A549 (cell line): ENCODE measurements at places on chromosomes 3 and 15.
A peak's percentile ranks its signal among the peaks of the same experiment; 100 is the strongest.

- DNase-seq = no peak
These were observed 116.5 kb downstream of the SLC9A9 start for GRCh38 chr3:143731776-143732175.

- DNase-seq = no peak
These were observed 118.4 kb downstream of the RPLP1 start for GRCh38 chr15:69570997-69571396.

GRCh38 chr3:54785976-54786375 is 141.9 kb downstream of the LRTM1 start:
- DNase-seq = no peak

DNA sequence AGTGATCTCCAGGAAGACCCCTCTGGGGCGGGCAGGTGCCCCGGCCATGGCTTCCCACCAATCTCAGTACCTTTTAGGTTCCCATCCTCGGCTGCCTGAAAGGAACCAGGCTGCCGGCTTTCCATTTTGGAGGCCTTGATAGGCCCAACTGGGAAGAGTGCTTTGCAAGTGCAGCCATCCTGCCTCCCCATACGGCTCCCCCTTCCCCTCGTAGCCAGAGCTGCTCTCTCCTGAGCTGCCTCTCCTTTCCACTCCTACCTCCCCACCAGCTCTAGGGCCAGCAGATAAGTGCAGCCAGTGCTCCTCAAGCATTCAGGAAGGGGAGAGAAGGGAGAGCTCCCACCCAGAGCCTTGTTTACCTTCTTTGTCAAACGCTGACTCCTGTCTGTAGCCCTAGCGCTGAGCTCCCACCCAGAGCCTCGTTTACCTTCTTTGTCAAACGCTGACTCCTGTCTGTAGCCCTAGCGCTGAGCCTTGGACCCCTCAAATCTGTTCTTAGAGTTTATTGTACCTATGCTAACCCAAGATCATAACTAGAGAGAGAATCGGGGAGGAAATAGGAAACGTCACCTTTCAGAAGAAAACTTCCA is 133.0 kb downstream of the LRRK1 start:
- no peak for DNase-seq

- DNase-seq = no peak
These were observed 307.9 kb downstream of the CLSTN2 start for GRCh38 chr3:140242818-140243276.

- no peak for DNase-seq
These were observed 79.6 kb upstream of the DCBLD2 start for GRCh38 chr3:98980915-98981596.

DNA sequence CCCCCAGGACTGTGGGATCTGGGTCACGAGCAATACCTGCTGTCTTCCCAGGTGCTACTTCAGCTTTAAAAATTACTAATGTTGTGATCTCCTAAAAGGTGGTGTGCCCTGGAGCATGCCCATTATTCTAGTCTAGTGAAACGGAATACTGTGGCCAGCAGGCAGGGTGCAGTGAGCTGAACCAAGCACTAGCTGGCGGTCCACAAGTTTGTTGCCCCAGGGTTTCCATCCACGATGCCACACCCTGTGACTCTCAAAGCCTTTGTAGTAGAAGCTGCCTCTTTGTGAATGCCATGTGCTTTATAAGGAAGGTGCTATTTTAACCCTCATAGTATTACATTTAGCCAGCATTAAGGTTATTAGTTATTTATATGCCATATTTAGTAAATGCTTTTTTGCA is 49.1 kb downstream of the PXYLP1 start:
- no peak for DNase-seq

- no peak for DNase-seq
These were observed 58.7 kb upstream of the TIPARP start for GRCh38 chr3:156615592-156616173.

DNA sequence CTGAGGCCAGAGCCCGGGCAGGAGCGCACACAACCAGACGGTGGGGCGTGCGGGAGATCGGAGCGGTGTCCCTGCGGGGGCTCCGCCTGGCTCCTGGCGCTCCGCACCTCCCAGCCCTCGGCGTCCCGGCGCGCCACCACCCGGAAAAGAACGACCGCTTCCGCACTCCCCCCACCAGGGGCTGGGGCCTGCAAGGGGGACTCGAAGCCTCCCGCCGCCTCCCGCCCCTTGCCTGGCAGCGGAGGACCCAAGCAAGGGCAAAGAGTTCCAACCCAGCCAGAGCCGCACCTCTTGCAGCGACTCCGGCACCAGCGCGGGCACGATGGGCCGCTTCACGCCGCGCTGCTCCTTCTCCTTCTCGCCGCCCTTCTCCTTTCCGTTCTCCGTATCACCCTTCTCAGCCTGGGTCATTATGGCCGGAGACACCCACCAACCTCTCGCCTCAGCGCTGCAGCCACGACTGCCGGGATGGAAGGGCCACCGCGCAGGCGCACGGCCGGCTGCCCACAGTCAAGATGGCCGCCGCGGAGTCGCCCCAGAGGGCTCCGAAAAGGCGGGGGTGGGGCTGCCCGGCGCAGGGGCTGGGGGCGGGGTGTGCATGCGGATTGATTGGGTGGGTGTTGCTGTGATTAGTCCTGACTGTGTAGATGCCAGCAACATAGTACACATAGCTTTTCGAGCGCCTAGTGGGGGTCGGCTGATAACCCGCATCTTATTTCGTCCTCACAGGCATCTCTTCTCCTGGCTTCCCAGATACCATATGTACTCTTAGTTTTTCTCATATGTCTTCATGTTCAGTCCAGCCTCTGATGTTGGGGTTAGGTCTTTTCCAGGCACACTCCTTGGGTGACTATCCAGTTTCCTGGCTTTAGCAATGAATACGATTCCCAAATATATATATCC is at the start of gene ACTR8:
Gene ACTR8 (minus strand): TSS at position 462 of the 903 bp plus-strand sequence. CDS start 51 bp downstream, at position 411.
- peak; percentile 52 for DNase-seq

DNA sequence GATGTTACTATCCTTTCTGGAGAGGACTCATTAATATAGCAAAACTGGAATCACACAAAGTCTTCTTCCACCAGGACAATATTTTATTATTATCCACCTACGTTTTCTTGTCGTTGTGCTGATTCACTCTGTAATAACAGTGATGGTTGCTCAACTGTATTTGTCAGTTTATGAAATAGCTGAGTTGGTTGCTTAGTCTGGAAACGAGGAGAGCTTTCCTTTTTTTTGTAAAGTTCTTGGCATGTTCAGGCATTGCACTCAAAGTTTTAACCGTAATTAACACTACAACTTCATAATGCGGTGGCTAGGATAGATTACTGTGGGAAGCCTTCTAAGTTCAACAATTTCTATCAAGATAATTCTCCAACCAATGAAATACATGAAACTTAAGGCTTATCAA is 131.2 kb downstream of the RAP2B start:
- DNase-seq = no peak

- no peak for DNase-seq
These were observed 42.3 kb upstream of the ARL8B start for GRCh38 chr3:5079761-5080160.

DNA sequence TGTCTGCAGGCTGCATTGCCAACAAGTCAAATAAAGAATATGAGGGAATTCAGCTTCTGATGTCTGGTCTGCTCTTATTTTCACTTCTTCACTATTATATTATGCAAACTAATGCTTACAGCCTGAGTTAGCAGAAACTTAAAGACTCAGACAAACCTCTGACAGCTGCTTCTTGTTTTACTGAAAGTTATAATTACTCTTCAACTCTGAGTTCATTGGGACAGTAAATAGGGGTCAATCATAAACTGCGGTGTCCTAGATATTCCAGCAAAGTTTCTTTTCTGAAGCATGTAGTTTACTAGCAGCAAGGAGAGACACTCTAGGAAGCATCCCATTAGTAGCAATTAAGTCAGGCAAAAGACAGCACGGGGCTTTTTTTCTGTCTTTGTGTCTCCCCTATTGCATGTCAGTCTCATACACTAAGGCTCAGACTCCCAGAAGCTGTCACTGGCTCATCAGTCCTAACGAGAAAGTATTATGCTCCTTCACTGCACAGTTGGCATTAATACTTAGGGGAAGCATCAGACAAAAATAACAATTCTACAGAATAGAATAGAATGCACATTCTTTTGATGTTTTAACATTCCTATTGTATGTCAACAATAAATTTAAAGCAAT is 1060.8 kb downstream of the ROBO1 start:
- no peak for DNase-seq

DNA sequence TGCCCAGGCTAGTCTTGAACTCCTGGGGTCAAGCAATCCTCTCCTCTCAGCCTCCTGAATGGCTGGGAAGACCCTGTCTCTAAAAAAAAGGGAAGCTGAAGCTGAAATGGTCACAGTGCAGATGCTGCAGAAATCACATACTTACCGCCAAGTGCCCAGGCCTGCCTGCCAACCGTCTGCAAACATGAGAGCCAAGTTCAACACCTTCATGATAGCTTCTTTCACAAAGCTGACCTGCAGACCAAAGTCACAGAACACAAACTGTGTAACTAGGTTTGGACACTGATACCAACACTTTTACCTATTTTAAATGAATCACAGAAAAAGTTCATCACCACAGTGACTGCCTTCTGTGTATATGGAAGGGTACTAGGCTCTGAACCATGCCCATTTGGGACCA is 22.8 kb upstream of the CYFIP1 start:
- DNase-seq = no peak

- no peak for DNase-seq
These were observed 202.2 kb downstream of the OPA1 start for GRCh38 chr3:193795062-193795690.

GRCh38 chr3:138686771-138687221 is 78.2 kb downstream of the FAIM start:
- peak; percentile 52 for DNase-seq

GRCh38 chr3:135412475-135412874 is 553.1 kb upstream of the PPP2R3A start:
- DNase-seq = no peak

DNA sequence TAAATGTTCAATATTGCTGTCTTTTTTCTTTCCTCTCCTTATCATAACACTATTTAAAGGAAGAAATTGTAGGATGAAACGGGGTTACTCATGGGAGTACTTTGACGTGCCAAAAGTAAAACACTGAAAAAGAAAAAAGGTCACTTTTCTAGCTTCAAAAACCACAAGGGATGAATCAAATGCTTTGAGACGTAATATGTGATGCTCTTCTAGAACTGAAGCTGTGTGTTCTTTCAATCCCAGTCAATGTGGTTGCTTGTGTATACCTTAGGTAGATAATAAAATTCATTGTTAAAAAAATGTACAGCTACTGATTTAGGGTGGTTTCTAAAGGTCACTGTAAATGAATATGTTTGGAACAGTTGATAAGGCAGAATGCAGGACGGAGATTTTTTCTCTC is 538.8 kb upstream of the ZNF717 start:
- no peak for DNase-seq

GRCh38 chr3:143784446-143784845 is 63.8 kb downstream of the SLC9A9 start:
- no peak for DNase-seq

- DNase-seq = no peak
These were observed 33.9 kb downstream of the GABRB3 start for GRCh38 chr15:26738996-26739395.

DNA sequence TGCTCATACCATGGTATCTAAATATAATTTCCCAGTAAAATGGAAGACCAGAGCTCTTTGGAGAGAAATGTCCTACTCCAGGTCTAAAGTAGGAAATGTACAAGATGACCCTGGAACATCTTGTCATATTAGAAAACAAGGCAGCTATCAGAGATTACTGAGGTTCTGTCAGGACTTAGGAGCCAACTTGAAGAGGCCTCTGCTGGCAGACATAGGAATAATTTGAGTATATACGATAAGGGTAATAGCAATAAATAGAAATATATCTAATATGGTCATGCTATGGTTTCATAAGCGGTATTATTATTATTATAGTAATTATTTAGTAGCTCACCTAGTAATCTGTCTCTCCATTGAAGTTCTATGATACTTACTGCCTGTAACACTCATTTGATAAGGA is 224.2 kb downstream of the SOX2 start:
- DNase-seq = no peak

DNA sequence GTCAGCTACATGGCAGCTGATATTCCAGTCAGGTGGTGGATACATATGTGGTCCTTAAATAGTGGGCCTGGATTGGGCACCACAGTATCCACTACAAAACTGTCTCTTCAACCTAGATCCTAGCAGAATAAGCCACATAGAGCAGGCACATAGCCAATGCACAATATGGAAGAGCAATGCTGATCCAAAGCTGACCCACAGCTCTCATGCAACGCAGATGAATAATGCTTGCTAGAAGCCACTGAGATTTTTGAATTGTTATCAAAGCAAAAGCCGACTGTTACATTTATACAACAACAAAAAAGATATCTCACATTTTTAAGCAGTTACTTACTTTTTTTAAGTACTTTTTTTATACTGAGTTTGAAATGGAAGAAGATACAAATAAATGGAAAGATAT is 11.2 kb downstream of the CNTN3 start:
- DNase-seq = no peak

- no peak for DNase-seq
These were observed 46.1 kb downstream of the AGBL1 start for GRCh38 chr15:86125775-86126174.

DNA sequence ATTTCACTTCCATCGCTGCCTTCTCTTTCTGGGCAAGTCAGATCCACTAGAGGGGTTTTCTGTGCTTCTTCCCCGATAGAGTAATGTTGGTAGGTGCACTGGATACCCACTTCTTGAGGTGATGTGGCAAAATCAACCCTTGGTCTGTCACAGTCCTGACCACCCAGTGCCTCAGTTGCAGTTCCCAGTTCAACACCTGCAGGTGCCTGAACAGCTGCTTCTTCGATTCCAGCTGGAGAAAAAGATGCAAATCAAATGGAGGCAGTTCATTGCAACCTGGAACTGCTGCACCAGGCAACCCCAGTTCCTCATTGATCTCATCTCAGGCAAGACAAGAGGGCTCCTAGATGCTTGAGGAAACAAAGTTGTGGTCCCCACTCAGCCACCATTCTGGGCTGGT is 186.6 kb downstream of the UBE2E2 start:
- DNase-seq = no peak

- DNase-seq = no peak
These were observed 81.5 kb downstream of the FNDC3B start for GRCh38 chr3:172120912-172121311.

- DNase-seq = peak; percentile 49
These were observed 81.0 kb upstream of the BNC1 start for GRCh38 chr15:83365370-83365938.

DNA sequence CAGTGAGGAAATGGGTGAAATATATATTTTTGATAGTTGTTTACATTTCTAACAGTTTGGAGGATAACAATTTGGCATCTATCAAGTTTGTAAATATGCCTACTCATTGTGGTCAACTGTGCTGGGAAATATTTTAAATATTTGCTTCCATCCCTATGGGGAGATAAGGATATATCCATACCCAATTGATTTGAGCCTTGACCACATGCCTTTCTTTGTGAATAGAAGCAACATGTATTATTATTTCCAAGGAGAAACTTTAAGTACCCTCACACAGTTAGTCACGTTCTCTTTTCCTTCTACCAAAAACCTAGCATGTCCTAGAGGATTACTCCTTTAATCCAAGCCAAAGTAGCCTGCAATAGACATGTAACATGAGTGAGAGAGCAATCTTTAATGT is 245.4 kb upstream of the CBLB start:
- DNase-seq = no peak
